ENCODE measurements at places on chromosomes 13 and 19. TPM values are rescaled to one million over a fixed set of nuclear protein-coding genes. Genes with fewer than 3 reads are reported as not detected.

Gene RPS5
- 703 TPM for total RNA-seq

Gene CPB2
- total RNA-seq, result not detected

GRCh38 chr13:43127827-43128226 lies 104.4 kb downstream of the DNAJC15 start:
- no peak for DNase-seq

DNA sequence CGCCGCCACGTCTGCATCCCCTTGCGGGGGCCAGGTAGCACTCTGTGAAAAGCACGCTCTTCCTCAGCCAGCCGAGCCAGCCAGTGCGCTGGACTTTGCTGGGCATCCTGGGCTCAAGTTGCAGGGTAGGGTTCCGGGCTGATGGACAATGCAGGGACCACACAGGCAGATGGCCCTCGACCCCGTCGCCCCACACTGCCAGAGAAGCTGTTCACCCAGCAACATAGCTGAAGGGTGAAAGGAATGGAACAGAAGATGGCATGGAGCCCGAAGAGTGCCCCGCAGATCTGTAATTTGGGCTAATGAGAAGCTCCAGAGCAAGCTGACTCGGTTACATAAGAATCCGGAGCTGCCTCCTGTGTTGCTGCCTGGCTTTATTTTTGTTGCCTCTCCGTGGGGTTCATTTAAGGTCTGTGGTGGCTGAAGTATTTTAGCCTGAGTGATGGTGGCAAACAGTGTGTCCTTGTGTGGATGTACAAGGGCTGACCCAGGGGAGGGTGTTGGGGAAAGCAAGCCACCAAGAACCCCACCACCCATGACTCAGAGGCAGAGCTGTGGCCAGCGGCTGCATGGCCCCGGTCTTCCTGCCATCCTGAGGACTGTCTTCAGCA lies 105.8 kb downstream of the SOX1 start:
- no peak for DNase-seq

DNA sequence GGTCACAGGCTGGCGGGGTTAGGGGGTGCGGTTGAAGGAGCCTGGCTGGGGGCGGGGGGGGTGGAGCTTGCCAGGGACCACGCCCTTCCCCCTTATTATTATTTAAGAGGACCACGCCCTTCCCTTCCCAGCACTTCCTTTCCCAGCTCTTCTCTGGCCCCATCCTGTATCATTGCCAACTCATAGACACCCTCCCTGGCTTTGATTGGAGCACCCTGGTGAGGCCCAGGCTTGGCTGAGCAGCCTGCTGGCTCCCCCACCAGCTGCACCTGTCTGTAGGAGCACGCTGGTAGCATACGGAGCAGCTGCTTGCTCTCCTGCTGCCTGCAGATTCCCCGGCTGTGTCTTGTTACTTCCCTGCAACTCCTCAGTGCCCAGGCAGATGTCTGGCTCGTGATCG lies 62.5 kb upstream of the PDX1 start:
- no peak for DNase-seq

DNA sequence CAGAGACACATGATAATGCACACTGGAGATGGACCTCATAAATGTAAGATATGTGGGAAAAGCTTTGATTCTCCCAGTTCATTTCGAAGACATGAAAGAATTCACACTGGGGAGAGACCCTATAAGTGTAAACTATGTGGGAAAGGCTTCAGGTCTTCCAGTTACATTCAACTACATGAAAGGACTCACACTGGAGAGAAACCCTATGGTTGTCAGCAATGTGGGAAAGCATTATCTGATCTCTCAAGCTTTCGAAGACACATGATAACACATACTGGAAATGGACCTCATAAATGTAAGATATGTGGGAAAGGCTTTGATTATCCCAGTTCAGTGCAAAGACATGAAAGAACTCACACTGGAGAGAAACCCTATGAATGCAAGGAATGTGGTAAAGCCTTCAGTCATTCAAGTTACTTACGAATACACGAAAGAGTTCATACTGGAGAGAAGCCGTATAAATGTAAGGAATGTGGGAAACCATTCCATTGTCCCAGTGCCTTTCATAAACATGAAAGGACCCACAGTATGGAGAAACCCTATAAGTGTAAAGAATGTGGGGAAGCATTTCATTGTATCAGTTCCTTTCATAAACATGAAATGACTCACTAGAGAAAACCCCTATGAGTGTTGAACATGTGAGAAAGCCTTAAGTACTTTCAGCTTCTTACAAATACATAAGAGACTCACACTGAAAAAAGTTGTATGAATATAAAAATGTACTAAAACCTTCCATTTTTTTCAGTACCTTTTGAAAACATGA lies 14.7 kb downstream of the ZNF441 start:
- no peak for DNase-seq

DNA sequence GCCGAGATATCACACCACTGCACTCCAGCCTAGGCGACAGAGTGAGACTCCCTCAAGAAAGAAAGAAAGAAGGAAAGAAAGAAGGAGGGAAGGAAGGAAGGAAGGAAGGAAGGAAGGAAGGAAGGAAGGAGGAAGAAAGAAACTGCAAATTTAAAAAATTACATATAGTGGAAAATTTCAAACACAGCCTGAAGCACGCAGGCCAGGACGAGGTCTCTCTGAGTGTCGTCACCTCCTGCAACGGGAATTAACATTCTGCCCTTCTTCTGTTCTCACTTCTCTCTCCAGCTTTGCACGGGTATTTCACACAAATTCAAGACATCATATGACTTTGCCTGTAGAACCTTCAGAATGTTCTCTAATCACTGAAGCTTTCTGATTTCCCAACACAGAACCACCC lies 108.2 kb downstream of the GNG7 start:
- DNase-seq, result no peak

GRCh38 chr13:50438351-50438750 lies 405.1 kb downstream of the DLEU7 start:
- no peak for DNase-seq

DNA sequence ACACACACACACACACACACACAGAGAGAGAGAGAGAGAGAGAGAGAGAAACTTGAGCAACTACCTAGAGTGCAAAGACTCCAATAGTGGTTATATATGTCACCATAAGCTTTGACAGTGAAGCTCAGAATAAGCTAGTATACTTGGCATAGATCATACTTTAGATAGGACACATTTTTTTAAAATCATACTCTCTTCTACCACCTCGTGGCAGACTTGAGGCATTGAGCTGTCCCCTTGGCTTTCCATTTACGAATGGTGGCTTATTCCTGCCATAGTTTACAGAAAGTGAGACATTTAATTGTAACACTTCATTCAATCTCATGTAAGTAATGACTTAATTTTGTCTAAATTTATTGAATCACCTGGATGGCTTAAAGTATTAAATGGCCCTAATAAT lies 108.2 kb downstream of the EDNRB start:
- no peak for DNase-seq
